Subcutaneous preadipocyte (primary cell): ENCODE measurements at places on chromosomes 5 and 9. TPM values are rescaled to one million over a fixed set of nuclear protein-coding genes. Genes with fewer than 3 reads are reported as not detected.

The IL5 gene
- not detected in 2 replicates for total RNA-seq

The RIC1 gene
- 27.6 and 40.1 TPM in 2 replicates for total RNA-seq

The CLIC3 gene
- total RNA-seq = 0.20 and 0.73 TPM in 2 replicates

The CAVIN4 gene
- total RNA-seq = 0.37 and 0.78 TPM in 2 replicates

The GBGT1 gene
- total RNA-seq = 1.8 TPM in 2 replicates

The STXBP1 gene
- 14.3 and 19.7 TPM in 2 replicates for total RNA-seq

The SH3GL2 gene
- total RNA-seq = under 0.01 TPM in 1 of 2 replicates, not detected in the other

The FOXD4 gene
- total RNA-seq = under 0.01 and 0.39 TPM in 2 replicates

The CMYA5 gene
- total RNA-seq = 0.59 and 1.8 TPM in 2 replicates

The IRX1 gene
- total RNA-seq = 9.0 and 9.6 TPM in 2 replicates

The C6 gene
- 0.37 TPM in 1 of 2 replicates, not detected in the other for total RNA-seq

The CCNB1 gene
- total RNA-seq = 156 and 204 TPM in 2 replicates

The C9orf50 gene
- total RNA-seq = not detected in 2 replicates

The C5orf63 gene
- total RNA-seq = 2.6 and 3.3 TPM in 2 replicates

The GFI1B gene
- not detected in 2 replicates for total RNA-seq

The C5orf34 gene
- 5.5 and 7.6 TPM in 2 replicates for total RNA-seq

The FOXI1 gene
- total RNA-seq = not detected in 2 replicates

The CCDC107 gene
- total RNA-seq = 9.6 and 13.6 TPM in 2 replicates
